ENCODE measurements at places on chromosomes 16 and 17.

DNA sequence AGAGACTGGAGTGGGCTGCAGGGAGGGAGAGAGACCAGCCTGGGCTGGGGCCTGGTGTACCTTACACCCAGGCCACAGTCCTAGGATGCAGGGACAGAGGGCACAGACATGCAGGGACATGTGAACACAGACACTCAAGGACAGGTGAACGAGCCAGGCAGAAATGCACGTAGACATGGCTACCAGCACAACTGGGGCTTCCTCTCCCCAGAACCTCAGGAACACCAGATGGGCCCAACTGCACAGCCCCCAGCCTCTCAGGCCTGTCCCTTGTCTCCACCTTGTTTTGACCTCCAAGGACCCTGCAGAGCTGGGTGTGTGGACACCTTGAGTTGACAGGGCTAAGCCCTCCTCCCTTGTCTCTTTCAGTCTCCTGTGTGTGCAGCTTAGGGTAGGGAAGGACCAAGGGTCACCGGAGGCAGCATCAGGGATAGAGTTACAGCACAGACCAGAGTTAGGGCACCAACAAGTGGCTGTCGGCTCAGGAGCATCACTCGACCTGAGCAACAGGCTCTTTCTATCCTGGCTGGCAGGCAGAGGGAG is 9.2 kb downstream of the SEZ6 start:
- DNase-seq, result no peak

GRCh38 chr16:68264128-68265077 is at the start of gene SLC7A6:
TSS of gene SLC7A6 (plus strand) at chr16:68264526. CDS start at chr16:68274727, 10,201 bp downstream.
- DNase-seq, result no peak

- no peak for DNase-seq
These were observed 13.0 kb upstream of the LGALS3BP start for GRCh38 chr17:78992542-78993212.

DNA sequence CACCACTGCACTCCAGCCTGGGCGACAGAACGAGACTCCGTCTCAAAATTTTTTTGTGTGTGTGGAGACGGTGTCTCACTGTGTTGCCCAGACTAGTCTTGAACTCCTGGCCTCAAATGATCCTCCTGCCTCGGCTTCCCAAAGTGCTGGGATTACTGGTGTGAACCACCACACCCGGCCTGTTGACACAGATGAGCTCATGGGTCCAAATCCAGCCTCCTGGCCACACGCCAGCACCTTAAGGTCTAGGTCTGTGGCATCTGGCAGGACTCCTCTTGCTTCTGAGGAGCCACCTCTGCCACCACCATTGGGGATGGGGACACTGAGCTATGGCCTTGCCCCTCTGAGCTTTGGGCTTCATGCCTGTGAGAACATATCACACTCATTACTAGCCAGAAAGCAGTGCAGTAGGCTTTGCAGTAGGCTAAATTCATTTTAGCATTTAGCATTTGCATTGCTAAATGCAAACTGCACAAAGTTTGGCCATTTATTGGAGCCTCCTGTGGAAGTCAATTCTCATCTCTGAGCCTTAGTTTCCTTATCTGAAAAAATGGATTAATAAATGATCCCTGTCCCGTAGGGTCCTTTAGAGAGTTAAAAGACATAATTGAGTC is 5.5 kb upstream of the CDIPT start:
- DNase-seq, result no peak

- no peak for DNase-seq
These were observed 998 bp upstream of the TMEM11 start for GRCh38 chr17:21214777-21215541.
